Stimulated activated CD4-positive, alpha-beta T cell treated with anti-CD3 and anti-CD28 coated beads, Interleukin-2, amount 100 ng/mL, for 48 hours (primary cell): ENCODE measurements at places on chromosomes 11 and 22.
A peak's percentile ranks its signal among the peaks of the same experiment; 100 is the strongest.

DNA sequence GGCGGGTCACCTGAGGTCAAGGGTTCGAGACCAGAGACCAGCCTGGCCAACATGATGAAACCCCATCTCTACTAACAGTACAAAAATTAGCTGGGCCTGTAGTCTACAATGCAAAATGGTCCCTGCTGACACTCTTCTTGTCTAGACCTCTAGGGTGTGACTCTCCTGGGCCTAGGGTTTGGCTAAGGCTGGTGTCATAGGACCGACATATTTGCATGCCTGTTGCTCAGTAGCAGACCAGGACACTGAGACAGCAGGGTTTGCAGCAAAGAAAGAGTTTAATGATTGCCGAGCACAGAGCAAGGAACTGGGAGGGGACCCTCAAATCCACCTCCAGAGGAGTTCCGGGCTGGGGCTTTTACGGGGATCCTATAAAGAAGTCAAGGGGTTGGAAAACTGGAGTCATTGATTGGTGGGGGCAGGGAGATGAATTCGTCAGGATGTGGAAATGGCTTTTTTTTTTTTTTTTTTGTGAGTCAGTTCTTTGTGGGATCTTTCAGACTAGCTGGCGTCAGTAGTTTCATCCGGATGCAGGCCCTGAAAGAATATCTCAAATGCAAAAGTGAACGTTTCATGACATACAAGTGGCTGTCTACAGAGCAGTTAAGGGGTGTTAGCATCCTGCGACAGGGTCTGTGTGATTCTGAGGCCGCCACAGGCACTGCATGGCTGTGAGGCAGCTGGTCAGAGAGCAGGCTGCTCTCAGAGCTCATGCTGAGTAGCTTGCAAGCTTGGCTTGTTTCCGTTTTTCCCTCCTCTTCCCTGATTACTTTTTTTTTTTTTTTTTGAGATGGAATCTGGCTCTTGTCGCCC lies 27.2 kb upstream of the A4GALT start:
- no peak for DNase-seq

DNA sequence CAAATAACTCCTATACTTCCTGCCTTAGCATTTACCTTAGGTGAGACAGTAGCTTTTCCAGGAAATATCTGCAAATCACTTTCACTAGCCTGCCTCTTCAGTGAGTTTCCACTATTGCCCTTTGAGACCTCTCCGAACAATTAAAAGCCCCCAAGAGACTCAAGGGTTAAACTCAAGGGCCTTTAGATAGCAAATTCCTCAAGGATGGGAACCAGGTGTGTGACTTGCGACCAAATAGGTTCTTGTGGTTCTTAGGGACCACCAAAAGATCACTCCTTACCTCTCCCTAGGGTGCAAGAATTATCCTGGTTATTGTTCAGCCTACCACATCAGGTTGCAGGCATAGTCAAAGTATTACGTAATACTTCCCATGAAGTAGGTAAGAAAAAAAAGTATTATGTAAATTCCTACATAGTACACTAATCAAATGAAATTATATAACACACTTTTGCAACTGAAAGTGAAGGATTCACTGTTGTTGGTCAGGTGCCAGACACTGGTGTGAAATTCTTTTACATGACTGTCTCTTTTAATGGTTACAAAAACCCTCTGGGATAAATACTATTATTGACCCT lies 1.4 kb upstream of the RDX start:
- DNase-seq, result no peak

GRCh38 chr11:120180551-120181232 lies 30.1 kb upstream of the OAF start:
- DNase-seq, result no peak

- DNase-seq, result no peak
These were observed 16.6 kb downstream of the KCNQ1 start for GRCh38 chr11:2461253-2461955.

DNA sequence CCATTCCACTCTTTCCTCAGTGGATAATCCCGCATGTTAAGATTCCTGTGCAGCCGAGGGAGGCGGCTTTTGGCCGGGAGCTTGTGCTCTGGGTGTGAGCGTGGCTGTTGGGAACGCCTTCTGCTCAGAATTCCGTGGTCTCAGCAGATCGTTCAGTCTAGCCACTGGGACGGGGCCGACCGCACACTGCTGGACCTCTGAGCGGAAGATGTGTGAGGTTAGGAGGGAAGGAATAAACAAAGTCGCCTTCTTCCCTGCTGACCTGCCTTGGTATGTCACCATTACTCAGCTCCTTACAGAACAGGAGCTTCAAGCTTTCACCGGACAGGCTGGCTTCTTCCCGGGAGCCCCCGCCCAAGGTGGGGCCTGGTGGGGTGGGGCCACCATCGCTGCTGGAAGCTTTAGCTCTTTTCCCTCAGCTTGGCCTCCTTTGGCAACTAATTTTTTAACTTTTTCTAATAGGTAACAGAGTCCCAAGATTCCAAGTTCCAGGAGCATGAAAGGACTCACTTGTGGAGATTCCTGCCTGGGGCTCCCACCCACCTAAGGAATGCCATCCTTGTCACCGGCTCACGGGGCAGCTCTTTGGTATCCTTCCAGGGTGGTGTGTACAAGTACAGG lies 22.5 kb upstream of the SEPTIN5 start:
- DNase-seq, result no peak

GRCh38 chr11:68142028-68142412 lies 20.8 kb upstream of the CHKA start:
- peak; percentile 51 for DNase-seq

DNA sequence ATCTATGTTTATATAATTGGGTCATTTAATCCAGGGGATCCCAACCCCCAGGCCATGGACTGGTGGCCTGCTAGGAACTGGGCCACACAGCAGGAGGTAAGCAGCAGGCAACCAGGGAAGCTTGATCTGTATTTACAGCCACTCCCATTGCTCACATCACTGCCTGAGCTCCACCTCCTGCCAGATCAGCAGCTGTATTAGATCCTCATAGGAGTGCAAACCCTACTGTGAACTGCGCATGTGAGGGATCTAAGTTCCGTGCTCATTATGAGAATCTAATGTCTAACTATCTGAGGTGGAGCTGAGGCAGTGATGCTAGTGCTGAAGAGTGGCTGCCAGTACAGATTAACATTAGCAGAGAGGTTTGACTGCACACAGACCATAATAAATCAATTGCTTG lies 32.8 kb downstream of the MS4A2 start:
- DNase-seq, result no peak

GRCh38 chr22:26762503-26763472 lies 105.4 kb downstream of the MIAT start:
- DNase-seq, result no peak

- DNase-seq, result no peak
These were observed 756.6 kb upstream of the API5 start for GRCh38 chr11:42555190-42555589.

- DNase-seq, result no peak
These were observed 45.2 kb downstream of the ARHGEF12 start for GRCh38 chr11:120381401-120381800.

DNA sequence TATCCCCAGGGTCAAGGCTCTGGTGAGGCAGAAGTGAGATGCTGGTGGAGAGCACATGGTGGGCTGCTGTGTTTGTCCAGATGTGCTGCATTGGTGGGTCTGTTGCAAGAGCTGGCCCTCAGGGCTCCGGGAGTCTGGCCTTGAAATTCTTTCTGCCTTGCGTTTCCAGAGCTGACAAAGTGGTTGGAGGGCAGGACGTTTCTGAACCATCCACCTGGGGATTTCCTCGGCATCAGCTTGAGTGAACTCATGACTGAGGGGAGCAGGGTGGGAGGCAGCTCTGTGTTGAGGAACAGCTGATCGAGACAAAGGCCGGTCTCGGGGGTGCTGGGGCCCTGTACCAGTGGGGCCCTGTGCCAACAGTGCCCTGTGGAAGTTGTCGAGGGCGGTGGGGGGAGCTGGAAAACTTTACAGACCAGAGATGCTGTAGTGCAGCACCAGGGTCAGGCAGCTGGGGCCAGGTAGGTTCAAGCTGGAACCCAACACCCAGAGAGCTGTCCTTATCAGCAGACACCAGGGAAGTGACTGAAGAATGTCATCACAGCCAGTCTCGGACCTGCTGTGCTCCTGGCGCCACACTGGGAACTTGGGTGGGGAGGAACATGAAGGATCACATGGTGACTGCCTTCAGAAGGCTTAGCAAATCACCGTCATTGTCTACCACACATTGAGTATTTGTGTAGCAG lies 4.9 kb downstream of the TSKU start:
- no peak for DNase-seq

DNA sequence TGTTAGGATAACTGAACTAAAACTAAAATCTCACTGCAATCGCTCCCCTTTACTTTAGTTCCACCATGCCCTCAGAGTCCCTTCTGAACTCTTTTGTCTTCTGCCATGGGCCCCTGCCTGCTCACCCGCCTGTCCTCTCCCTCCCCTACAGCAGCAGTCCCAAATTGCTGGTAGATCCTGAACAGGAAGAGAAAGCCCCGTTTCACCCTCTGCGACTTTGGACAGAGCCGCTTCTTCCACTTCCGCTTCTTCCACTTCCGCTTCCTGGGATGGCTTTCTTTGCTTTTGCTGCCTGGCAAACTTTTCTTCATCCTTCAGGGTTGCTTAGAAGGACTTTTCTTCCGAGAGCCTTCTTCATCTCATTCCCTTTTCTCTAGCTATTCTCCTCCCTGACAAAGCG lies 35.7 kb upstream of the TLCD5 start:
- no peak for DNase-seq

- DNase-seq, result peak; percentile 31
These were observed 51.8 kb downstream of the C11orf71 start for GRCh38 chr11:114348200-114349191.

- DNase-seq, result no peak
These were observed 65.1 kb downstream of the ZNRF3 start for GRCh38 chr22:28948424-28948823.

- no peak for DNase-seq
These were observed 5.7 kb downstream of the MPZL2 start for GRCh38 chr11:118258410-118258809.

DNA sequence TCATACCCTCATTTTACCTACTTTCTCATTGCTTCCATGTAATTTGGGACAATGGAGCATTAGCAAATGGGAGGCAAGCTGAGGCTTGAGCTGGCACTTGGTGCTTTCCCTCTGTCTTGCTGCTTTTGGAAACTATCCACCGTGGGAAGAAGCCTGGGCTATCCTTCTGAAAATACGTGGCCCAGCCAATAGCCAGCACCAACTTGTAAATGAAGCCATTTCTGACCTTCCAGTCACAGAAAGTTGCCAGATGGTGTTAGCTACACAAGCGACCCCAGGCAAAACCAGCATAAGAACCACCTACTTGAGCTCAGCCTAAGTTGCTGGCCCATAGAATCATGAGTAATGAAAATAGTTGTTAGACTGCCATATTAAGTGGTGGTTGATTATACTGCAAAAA lies 18.5 kb upstream of the SPON1 start:
- DNase-seq, result no peak

- no peak for DNase-seq
These were observed 1.7 kb downstream of the STX3 start for GRCh38 chr11:59756845-59757244.

DNA sequence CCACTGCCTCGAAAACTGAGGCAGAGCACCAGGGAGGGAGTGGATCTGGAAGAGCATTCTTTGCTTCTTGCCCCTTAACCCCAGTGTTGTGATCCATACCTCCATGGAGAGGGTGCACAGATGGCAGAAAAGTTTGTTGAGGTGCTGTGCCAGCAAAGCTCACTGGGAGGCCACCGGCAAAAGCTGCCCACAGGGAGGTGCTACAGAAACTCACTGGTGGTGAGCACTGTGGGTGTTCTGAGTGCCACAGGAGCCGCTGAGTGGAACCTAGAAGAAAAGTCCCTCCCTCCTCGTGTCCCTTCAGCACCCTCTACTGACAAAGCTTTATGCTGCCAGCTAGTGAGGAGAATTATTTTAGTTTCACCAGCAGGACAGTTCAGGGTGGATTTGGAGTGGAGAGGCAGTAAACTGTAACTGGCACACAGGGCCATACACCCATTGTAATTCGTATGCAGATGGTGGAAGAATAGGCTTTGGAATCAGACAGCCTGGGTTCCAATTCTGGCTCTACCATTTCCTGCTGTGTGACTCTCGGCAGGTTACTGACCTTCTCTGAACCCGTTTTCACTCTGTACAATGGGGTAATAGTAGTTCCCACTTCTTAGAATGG lies 84.6 kb downstream of the SWAP70 start:
- peak; percentile 35 for DNase-seq
